Lung microvascular endothelial cell (primary cell): ENCODE measurements at places on chromosomes 1 and 21. TPM values are rescaled to one million over a fixed set of nuclear protein-coding genes. Genes with fewer than 3 reads are reported as not detected.

The MROH9 gene
- total RNA-seq: not detected in 2 replicates

The FAAH gene
- 0.44 and 1.6 TPM in 2 replicates for total RNA-seq

The LAMB3 gene
- 0.20 and 5.0 TPM in 2 replicates for total RNA-seq

The NMNAT2 gene
- 0.20 and 0.22 TPM in 2 replicates for total RNA-seq

The HOOK1 gene
- total RNA-seq: not detected in 2 replicates

The SLC35D1 gene
- 2.6 and 4.4 TPM in 2 replicates for total RNA-seq

The TSHB gene
- total RNA-seq: not detected in 2 replicates

The GRHL3 gene
- total RNA-seq: not detected in 2 replicates

The E2F2 gene
- total RNA-seq: 0.40 and 0.87 TPM in 2 replicates

The C1orf74 gene
- 1.4 and 1.5 TPM in 2 replicates for total RNA-seq

The VHLL gene
- total RNA-seq: 0.20 TPM in 1 of 2 replicates, not detected in the other

The RGS7 gene
- under 0.01 and 0.22 TPM in 2 replicates for total RNA-seq

The EXOC8 gene
- total RNA-seq: 13.1 and 24.6 TPM in 2 replicates

The OR6N1 gene
- total RNA-seq: not detected in 2 replicates

The KMO gene
- not detected in 2 replicates for total RNA-seq

The KRTAP19-7 gene
- total RNA-seq: not detected in 2 replicates

The FCAMR gene
- total RNA-seq: not detected in 2 replicates

The PTGER3 gene
- total RNA-seq: under 0.01 TPM in 2 replicates

The LCE2C gene
- not detected in 2 replicates for total RNA-seq

The LCE2D gene
- total RNA-seq: not detected in 2 replicates

The TRIM58 gene
- under 0.01 and 0.22 TPM in 2 replicates for total RNA-seq

The TMEM9 gene
- 45.3 and 60.9 TPM in 2 replicates for total RNA-seq

The KNCN gene
- not detected in 2 replicates for total RNA-seq

The PROK1 gene
- not detected in 2 replicates for total RNA-seq

The ZBTB8B gene
- total RNA-seq: under 0.01 TPM in 2 replicates

The TUFT1 gene
- 2.6 and 4.8 TPM in 2 replicates for total RNA-seq

The CIART gene
- total RNA-seq: 0.44 and 1.4 TPM in 2 replicates

The JAM2 gene
- total RNA-seq: 0.20 and 0.22 TPM in 2 replicates

The DYRK1A gene
- total RNA-seq: 39.9 and 72.4 TPM in 2 replicates

The TPM3 gene
- total RNA-seq: 297 and 300 TPM in 2 replicates

The TCHHL1 gene
- total RNA-seq: not detected in 2 replicates

The GBP3 gene
- total RNA-seq: 12.3 and 14.8 TPM in 2 replicates

The SERPINC1 gene
- total RNA-seq: not detected in 2 replicates

The S100A10 gene
- total RNA-seq: 127 and 147 TPM in 2 replicates

The PTPRU gene
- total RNA-seq: 1.8 and 2.6 TPM in 2 replicates

The TACSTD2 gene
- 9.6 and 56.2 TPM in 2 replicates for total RNA-seq

The EIF4G3 gene
- total RNA-seq: 23.3 and 30.2 TPM in 2 replicates

The FAM167B gene
- total RNA-seq: 0.79 and 0.87 TPM in 2 replicates

The HNRNPCL4 gene
- total RNA-seq: not detected in 2 replicates

The HSD3B1 gene
- not detected in 2 replicates for total RNA-seq

The OR2W3 gene
- total RNA-seq: not detected in 2 replicates

The CLEC20A gene
- not detected in 2 replicates for total RNA-seq

The SFN gene
- 0.22 TPM in 1 of 2 replicates, not detected in the other for total RNA-seq

The AMY1B gene
- total RNA-seq: not detected in 2 replicates

The MRPL20 gene
- total RNA-seq: 79.8 and 90.2 TPM in 2 replicates

The PBX1 gene
- total RNA-seq: 0.99 and 1.3 TPM in 2 replicates

The RABGGTB gene
- 40.5 and 44.8 TPM in 2 replicates for total RNA-seq

The CHD1L gene
- total RNA-seq: 28.2 and 29.4 TPM in 2 replicates

The GSTM2 gene
- total RNA-seq: 0.87 and 1.4 TPM in 2 replicates

The MAP3K21 gene
- 0.44 and 0.79 TPM in 2 replicates for total RNA-seq

The RPE65 gene
- not detected in 2 replicates for total RNA-seq

The OVAAL gene
- total RNA-seq: not detected in 2 replicates

The PDE9A gene
- total RNA-seq: 1.3 and 4.0 TPM in 2 replicates

The CDK18 gene
- total RNA-seq: 0.20 and 0.44 TPM in 2 replicates

The BSND gene
- total RNA-seq: not detected in 2 replicates

The IL12RB2 gene
- total RNA-seq: not detected in 2 replicates
